ENCODE measurements at places on chromosomes 5 and 9. TPM values are rescaled to one million over a fixed set of nuclear protein-coding genes. Genes with fewer than 3 reads are reported as not detected.

The FOXI1 gene
- total RNA-seq, result not detected

DNA sequence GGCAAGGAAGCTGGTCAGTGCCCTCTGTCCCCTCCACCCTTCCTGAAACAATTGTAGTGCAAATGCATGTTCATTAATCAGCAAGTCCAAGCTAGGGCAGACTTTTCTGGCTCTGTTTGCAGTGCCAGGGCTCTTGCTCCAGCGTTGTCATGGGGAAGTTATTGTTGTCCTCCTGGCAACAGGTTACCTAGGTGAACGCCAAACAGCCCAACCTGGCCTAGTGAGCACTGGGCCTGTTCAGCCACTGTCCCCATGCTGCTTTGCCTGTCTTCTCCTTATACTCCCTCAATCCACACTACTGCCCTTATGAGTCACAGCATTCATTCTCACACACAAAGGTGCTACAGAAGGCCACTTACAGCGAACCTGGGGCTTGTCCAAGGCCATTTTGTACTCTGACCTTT is 34.5 kb upstream of the GLIS3 start:
- DNase-seq, result peak; percentile 42

- no peak for DNase-seq
Observed at GRCh38 chr9:93296889-93297480, 113.0 kb downstream of the WNK2 start.

The TIGD6 gene
- 1.7 TPM for total RNA-seq

The C9orf152 gene
- not detected for total RNA-seq

DNA sequence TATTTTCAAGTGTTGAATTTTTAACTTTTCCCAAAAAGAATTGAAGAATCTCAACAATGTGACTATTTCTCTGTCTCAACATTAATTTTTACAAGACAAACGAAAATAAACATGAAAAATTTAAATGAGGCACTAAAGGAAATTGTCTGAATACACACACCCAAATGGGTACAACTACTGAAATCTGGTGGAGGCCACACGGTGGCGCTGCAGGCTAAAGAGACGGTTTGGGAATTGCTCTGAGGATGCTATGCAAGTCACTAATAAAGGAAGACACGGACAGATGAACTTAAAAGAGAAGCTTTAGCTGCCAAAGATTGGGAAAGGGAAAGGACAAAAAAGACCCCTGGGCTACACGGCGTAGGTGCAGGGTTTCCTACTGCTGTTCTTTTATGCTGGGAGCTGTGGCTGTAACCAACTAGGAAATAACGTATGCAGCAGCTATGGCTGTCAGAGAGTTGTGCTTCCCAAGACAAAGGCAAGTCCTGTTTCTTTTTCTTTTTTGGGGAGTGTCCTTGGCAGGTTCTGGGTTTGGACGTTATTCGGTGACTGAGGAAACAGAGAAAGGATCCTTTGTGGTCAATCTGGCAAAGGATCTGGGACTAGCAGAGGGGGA is at the start of gene PCDHB10:
TSS of gene PCDHB10 (plus strand) at position 244 of the 616 bp plus-strand sequence. CDS start at position 444, 200 bp downstream.
- DNase-seq, result peak; percentile 65

DNA sequence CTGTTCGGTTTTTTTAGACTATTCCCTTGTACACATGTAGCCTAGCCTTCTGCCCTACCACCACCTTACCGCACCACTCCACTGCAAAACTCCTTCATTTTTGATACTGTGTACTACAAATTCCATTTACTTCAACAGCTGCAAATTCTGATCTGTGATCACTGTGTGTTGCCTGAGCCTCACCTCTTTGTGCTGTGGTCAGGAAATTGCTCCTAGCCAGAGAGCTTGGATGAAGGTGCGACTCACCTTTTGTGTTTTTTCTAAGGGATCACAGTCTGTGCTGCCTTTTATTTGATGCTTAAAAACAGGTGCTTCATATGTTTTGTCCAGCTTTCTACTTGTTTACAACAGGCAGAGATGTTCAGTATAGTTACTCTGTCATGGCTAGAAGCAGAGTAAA is 31.5 kb downstream of the CSNK1G3 start:
- no peak for DNase-seq

Measured in Daoy (cell line).